ENCODE measurements at places on chromosomes 4 and X.

- peak; percentile 67 for DNase-seq
Observed at GRCh38 chrX:47502316-47503125, 19.5 kb upstream of the ZNF41 start.

- no peak for DNase-seq
Observed at GRCh38 chr4:165294907-165295306, 32.6 kb upstream of the MSMO1 start.

- no peak for DNase-seq
Observed at GRCh38 chr4:87720094-87720691, 70.1 kb downstream of the DMP1 start.

DNA sequence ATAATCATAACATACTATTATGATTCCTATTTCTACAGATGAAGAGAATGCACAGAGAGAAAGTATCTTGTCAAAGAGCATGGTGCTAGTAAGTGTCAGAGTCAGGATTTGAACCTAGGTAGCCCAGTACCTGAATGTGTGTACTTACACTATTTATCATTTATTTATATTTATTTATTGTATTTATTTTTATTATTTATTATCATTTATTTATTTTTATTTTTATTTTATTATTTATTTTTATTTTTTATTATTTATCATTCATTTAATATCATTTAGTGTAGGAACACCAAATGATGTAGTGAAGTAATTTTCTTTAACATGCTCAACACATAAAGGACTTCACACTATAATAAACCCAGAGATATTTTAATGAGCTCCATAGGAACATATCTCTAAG, 209.4 kb upstream of the ZFP42 start:
- no peak for DNase-seq

Measured in iris pigment epithelial cell (primary cell).